ENCODE measurements at places on chromosomes 1 and 21.

DNA sequence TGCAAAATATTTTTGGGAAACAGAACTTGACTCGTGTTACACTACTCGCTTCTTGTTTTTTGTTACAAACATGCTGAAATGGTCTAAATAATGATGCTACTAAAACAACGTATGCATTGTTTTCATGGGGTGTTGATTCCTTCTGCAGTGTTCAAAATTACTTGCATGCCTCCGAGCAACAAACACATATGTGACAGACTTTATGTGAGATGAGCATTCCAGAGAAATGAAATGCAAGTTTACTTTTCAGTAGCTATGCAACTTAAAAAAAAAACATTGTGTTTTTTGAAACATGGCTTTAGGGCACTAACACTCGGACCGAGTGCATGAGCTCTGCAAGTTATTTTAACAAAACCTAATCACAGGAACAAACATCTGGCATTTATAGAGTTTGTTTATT lies 84.8 kb downstream of the CAMTA1 start:
- no peak for DNase-seq

- DNase-seq = no peak
These were observed 21.0 kb upstream of the IFI44L start for GRCh38 chr1:78599294-78599693.

DNA sequence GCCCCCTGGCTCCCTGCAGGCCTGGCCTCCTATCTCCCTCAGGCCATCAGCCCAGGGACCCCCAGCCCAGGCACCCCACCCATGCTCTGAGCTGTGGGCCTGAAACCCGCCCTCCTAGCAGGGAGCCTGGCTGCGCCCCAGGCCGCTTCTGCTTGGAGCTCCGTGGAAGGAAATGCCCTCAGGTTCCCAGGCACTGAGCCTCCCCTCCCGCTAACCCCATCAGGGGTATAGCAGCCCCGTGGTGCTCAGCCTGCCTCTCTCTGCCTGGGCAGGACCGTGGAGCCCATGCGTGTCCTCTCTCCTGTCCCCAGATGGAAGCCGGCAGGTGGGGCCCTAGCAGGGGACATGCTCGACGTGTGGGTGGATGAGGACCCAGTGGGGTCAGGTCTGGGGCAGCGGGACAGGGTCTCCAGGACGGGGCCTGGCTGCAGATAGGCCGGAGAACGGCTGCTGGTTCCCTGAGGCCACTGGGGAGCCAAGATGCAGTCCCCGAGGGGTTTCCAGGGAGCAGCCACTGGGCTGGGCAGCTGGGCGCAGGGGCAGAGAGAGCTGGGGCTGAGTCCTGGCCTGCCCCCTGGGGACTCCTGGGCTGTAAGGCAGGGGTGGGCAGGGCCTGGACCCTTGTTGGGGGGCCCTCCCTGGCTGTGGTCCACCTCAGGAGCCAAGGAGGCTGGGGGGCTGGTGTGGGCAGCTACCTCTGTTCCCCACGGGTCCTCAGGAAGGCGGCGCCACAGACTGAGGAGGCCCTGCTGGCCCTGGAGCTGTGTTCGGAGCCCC lies 75.5 kb downstream of the MORN1 start:
- no peak for DNase-seq

GRCh38 chr1:162943622-162944021 lies 82.6 kb upstream of the CCDC190 start:
- DNase-seq = no peak

DNA sequence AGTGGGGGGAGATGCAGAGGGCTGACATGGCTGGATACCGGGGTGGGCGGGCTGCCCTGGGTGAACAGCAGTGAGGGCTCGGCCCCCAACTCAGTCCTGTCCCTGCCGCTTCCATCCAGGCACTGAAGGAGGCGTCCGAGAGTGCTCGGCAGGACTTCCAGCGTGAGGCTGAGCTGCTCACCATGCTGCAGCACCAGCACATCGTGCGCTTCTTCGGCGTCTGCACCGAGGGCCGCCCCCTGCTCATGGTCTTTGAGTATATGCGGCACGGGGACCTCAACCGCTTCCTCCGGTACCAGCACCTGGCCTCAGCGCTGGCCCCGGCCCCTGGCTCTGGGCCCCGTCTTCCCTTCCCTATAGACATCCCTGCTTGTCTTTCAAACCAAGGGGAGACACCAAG lies 15.6 kb downstream of the NTRK1 start:
- DNase-seq = peak; percentile 76
